ENCODE measurements at places on chromosomes 2 and 18.
A peak's percentile ranks its signal among the peaks of the same experiment; 100 is the strongest.

- no peak overlapping the region for H3K4me3 ChIP-seq
- no peaks in the 10 kb centered on the region for H3K36me3 ChIP-seq
- peak overlapping the region; percentile 51 for H3K27ac ChIP-seq
- DNase-seq: no peak
- no peaks in the 10 kb centered on the region for H3K27me3 ChIP-seq
- peaks cover 46% of the 10 kb centered on the region for H3K4me1 ChIP-seq
Measured at GRCh38 chr2:9699139-9700108, 68.6 kb upstream of the YWHAQ start.

DNA sequence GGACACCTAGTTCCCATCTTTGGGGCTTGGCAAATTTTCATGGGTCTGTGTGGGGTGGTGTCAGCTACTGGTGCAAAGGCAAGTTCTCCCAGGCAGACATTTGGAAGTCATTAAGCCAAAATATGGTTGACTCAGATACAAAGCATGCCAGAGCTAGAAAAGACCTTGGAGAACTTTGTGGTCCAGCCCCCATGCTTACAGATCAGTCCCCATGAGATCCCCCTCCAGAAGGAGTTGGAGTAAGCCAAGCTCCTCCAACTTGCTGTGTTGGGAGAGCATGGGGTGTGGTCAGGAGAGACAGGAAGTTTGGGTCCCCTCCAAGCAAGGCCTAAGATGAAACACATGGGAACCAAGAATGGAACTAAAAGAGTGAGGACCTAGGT, 224.5 kb downstream of the CYP26B1 start:
- no peaks in the 10 kb centered on the region for H3K36me3 ChIP-seq
- DNase-seq: no peak
- no peak overlapping the region for H3K27ac ChIP-seq
- H3K27me3 ChIP-seq: no peaks in the 10 kb centered on the region
- H3K4me3 ChIP-seq: no peak overlapping the region

- no peaks in the 10 kb centered on the region for H3K4me1 ChIP-seq
- no peak for DNase-seq
- no peak overlapping the region for H3K4me3 ChIP-seq
- H3K27me3 ChIP-seq: peaks cover 74% of the 10 kb centered on the region
- no peak overlapping the region for H3K27ac ChIP-seq
Measured at GRCh38 chr2:45009928-45010701, 863 bp upstream of the SIX2 start.

DNA sequence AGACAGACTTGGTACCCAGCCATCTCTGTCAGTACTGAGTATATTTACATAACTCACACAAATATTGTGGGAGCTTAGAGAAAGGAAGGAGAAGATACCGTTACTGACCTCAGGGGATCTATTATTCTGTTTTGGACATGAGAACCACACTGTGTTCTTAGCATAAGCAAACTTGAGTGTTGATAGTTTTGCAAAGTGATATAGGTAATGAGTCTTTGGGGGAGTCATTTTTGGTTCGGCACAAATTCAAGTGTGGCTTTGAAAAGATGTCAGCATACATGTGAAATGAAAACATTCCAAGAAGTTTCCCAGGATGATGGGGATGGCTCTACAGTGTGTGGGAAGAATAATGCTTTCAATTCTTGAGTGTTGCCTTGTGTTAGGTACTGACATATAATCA, 24.1 kb downstream of the SMARCAL1 start:
- no peak overlapping the region for H3K27ac ChIP-seq
- H3K36me3 ChIP-seq: peaks cover 56% of the 10 kb centered on the region
- DNase-seq: no peak

GRCh38 chr2:224573724-224574123, 11.4 kb downstream of the CUL3 start:
- no peak overlapping the region for H3K4me3 ChIP-seq
- DNase-seq: no peak
- no peak overlapping the region for H3K27ac ChIP-seq
- H3K27me3 ChIP-seq: no peaks in the 10 kb centered on the region

DNA sequence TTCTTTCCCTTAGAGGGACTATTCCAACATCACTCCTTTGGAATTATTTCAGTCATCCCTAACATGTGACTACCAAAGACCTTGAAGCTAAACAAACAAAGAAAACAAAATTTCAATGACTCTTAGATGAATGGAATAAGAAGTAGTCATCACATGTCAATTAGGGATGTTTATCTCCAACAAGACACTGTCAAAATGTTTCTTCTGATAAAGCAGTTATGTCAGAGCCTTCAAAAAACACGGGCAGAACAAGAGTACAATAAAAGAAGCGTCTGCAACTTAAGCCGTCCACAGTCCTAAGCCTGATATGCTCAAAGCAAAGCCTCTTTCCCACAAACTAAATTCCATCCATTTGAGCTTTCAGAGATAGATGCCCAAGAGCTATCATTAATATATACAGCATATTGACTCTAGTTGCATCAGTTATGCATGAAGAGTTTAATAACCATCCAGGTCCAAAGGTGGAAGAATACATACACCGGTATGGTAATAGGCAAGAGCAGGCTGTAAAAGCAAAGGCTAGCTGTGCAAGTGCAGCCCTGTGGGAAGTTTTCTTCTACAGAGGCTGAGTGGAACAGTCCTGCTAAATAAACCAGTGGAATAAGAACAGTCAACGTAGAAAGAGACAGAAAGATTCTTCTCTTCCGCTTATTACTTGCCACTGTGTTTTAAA, 98.1 kb downstream of the ICA1L start:
- H3K4me3 ChIP-seq: no peak overlapping the region
- no peaks in the 10 kb centered on the region for H3K4me1 ChIP-seq
- DNase-seq: no peak
- peaks cover 4% of the 10 kb centered on the region for H3K36me3 ChIP-seq

- DNase-seq: no peak
- H3K27ac ChIP-seq: no peak overlapping the region
- no peak overlapping the region for H3K4me3 ChIP-seq
- no peaks in the 10 kb centered on the region for H3K36me3 ChIP-seq
Measured at GRCh38 chr2:240643093-240643810, 18.0 kb downstream of the GPR35 start.

DNA sequence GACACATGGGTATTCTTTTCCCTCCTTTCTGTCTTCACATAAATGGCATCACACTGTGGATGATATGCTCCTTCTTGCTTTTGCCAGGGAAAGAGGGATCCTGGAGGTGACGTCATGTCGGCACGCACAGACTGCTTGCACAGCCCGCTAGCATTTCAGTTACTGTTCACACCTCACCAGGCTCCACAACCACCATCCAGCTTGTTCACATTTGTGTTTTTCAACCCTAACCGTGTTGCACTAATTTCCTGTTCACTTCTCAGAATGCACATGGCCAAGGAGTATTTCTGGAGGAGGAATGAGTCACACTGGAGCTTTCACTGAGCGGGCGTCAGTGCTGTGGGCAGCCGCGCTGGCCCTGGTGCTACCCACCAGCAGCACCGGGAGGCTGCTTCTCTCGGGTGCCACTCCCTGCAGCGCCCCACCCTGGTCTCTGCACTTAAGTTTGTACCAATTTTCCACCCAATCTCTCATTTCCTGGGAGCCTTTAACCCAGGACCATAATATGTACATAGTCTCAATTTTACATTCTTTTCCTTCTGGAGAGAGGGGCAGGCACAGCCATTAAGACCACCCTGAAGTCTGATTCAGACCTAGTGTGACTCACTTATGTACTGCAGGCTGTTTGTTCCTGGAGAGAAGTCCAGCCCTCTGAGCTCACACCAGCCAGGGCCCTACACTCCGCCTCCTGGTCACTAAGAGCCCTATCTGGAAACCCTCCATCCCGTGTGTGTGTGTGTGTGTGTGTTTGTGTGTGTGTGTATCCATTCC, 65.1 kb downstream of the MBP start:
- H3K36me3 ChIP-seq: peaks cover 43% of the 10 kb centered on the region
- H3K4me3 ChIP-seq: peak overlapping the region; percentile 76
- H3K27me3 ChIP-seq: no peaks in the 10 kb centered on the region
- DNase-seq: peak; percentile 75

- no peaks in the 10 kb centered on the region for H3K27me3 ChIP-seq
- H3K4me3 ChIP-seq: no peak overlapping the region
- no peak overlapping the region for H3K27ac ChIP-seq
- H3K4me1 ChIP-seq: no peaks in the 10 kb centered on the region
- H3K36me3 ChIP-seq: no peaks in the 10 kb centered on the region
Measured at GRCh38 chr2:59322870-59323269, 1081.7 kb upstream of the FANCL start.

- H3K4me3 ChIP-seq: no peak overlapping the region
- H3K4me1 ChIP-seq: peaks cover 28% of the 10 kb centered on the region
- H3K36me3 ChIP-seq: no peaks in the 10 kb centered on the region
- H3K27ac ChIP-seq: no peak overlapping the region
- DNase-seq: no peak
- H3K27me3 ChIP-seq: peaks cover under 1% of the 10 kb centered on the region
Measured at GRCh38 chr2:173983391-173983871, 18.3 kb upstream of the SP3 start.

DNA sequence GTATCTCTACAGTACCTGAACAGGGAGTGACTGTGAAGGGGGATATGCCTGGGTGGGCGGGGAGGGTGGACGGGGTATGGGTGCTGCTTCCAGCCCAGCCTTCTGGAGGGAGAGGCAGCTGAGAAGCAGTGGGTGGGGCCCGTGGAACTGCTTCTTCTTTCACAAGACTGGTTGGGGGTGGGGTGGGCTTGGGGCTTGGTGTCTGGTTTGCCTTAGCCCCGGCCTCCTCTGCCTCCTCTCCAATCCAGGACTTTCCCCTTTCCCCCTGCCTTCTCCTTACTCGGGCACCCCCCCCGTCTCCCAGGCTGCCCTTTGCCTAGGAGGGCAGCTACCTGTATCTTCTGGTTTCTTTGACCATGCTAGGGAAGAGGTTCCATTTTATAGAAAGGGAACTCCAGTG, 233.4 kb downstream of the DYSF start:
- H3K27me3 ChIP-seq: peaks cover 2% of the 10 kb centered on the region
- H3K4me1 ChIP-seq: no peaks in the 10 kb centered on the region
- H3K36me3 ChIP-seq: no peaks in the 10 kb centered on the region
- H3K27ac ChIP-seq: no peak overlapping the region

All from activated T-helper 1 cell treated with anti-CD3 and anti-CD28 coated beads, Interleukin-12 subunit alpha, Interleukin-12 subunit beta, Interleukin-2, Interleukin-4 antibody, amounts not matched to agents 30 ng/mL and 10 ng/mL and 1 ng/mL, durations not matched to agents 14 hours and 24 hours and 36 hours (primary cell).